ENCODE measurements at places on chromosomes 12 and 14.

DNA sequence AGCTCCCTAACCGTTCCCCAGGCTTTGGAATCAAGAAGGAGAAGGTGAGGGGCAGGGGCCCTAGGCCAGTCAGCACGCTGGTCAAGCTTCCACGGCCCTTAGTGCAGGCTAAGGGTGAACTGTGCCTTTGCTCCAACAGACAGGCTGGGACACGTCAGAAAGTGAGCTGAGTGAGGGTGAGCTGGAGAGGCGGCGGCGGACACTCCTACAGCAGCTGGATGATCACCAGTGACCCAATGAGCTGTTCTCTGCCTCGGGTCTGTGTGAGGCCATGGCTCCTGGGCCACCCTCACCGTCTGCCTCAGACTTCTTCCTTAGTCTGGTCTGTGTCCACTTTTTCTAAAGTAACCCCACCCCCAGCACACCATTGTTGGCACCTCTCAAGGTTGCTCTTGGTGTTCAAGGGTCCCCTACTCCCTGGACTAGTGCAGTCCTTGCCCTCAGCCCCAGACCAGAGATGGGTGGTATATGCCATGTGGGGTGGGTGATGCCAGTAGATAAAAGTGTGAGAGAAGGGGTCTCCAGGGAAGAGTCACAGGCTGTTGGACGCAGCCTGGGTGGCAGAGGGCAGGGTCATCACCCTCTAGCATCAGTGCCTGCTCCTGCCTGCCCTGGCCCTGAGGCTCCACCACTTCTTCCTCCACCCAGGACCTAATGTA lies 20.7 kb downstream of the PRPF40B start:
- no peak for DNase-seq

GRCh38 chr14:24458736-24459135 lies 16.2 kb upstream of the SDR39U1 start:
- DNase-seq = no peak

- no peak for DNase-seq
These were observed 18.7 kb upstream of the KIF26A start for GRCh38 chr14:104119488-104120251.

- DNase-seq = no peak
These were observed 2.5 kb downstream of the HVCN1 start for GRCh38 chr12:110686294-110686903.

GRCh38 chr12:92597997-92598396 lies 104.8 kb upstream of the PLEKHG7 start:
- DNase-seq = no peak

DNA sequence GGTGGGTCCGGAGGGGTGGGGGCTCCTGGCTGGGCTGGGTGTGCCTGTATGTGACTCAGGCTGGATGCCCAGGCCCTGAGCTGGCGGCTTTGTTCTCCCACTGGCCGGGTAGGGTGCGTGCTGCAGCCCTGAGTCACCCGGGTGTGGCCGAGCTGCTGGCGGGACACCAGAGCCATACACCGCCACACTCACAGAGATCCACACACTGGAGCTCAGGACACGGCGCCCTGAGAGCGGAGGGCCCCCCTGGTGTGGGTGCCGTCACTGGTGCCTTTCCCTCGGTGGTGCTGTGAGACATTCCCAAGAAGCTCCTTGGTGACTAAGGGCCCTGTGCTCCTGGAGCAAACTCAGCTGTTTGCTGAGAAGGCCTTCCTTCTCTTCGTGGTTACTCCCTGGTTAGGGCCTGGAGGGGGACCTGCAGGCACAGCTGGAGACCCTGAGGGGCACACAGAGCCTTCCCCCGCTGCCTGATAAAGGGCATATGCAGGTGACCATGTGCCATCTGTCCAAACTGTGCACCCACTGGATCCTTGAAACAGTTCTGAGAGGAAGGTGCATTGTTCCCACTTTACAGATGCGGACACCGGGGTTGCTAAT lies 44.3 kb downstream of the KRT80 start:
- no peak for DNase-seq

DNA sequence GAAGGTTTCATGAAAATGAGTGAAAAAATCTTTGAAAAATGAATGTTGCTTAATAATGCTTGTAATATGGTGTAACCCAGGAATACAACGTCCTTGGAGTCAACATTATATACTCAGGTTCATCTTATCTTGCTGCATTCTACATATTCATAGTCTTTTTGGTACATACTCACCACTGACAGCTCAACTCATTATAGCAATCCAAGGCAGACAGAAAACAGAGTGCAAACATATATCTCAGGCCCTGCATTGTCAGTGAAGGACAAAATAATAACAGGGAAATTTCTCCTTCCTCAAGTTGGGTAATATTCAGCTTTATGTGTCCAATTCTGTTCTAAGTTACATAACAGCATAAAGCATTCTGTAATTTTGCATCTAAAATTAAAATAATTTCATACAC lies 1353.0 kb upstream of the SEL1L start:
- no peak for DNase-seq

DNA sequence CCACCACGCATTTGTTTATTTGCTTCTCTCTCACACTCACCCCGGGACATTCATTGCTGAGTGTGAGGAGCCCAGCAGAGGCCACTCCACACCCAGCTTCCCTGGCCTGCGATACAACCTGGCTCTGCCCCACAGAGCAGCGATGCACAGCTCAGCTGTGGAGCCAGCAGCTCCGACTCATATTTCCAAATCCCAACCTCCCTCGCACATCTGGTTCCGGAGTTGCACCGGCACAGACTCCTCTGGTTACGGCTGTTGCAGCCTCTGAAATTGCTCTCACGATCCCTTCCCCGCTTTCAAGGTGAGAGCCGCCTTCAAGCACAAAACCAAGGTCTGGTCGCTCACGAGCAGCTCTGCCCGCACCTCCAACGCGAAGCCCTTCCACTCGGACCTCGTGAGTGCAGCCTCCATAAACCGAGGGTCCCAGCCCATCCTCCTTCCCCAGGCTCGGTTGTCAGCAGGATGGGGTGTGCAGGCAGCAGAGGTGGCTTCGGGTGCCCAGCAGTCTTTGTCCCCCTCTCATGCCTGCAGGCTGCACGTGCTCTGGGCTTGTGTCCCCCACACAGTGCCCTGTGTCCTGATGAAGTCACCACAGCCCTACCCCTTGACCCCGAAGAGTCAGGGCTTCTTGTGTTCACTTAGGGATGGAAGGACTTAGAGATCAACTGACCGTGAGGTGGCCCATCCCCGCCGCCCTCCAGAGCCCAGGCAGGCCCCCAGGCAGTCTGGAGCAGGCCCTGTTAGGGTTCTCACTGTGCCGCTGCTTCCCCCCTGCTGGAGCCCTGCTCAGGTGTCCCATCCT lies 184.3 kb downstream of the ADGRD1 start:
- DNase-seq = no peak

GRCh38 chr14:97441740-97442362 lies 644.7 kb downstream of the VRK1 start:
- DNase-seq = no peak

- no peak for DNase-seq
These were observed 43.1 kb downstream of the CACNA1C start for GRCh38 chr12:2095878-2096277.

GRCh38 chr14:69077841-69078240 lies 75.1 kb downstream of the DCAF5 start:
- DNase-seq = no peak

- DNase-seq = no peak
These were observed 210.9 kb upstream of the ARID2 start for GRCh38 chr12:45518291-45519235.

DNA sequence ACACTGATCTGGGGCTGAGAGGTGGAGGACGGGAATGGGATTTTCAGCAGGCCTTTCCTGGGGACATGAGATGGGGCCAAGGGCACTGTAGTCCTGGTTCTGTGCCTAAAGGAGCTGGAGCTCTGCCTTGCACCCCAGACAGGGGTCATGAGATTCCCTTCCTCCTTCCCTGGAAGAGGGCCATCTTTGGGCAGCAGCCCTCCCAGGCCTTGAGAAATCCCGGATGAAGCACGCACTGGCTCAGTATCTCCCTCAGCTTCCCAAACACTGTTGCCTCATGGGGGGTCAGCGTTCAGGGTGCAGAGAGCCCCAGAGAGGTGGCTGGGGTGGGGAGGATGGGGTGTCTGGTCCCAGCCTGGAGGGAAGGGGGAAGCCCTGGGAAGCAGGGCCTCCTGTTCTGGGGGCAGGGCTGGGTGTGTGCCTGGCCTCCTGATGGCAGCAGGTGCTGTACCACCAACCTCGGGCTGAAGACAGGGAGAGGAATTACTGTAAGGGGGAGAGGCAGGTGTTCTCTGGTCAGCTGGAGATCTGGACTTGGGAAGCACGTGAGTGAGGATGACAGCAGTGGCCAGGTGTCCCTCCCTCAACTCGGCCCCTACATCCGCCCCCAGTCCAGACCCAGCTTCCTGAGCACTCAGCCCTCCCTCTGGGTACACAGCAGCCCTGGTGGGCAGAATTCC lies 8.4 kb upstream of the NR4A1 start:
- no peak for DNase-seq

GRCh38 chr12:70643939-70644338 lies 6.7 kb upstream of the PTPRB start:
- DNase-seq = no peak
